NCI-H1436 (cell line): ENCODE measurements at places on chromosomes 5 and 9.

- DNase-seq = no peak
Measured at GRCh38 chr9:114163517-114163951, 8.2 kb downstream of the COL27A1 start.

DNA sequence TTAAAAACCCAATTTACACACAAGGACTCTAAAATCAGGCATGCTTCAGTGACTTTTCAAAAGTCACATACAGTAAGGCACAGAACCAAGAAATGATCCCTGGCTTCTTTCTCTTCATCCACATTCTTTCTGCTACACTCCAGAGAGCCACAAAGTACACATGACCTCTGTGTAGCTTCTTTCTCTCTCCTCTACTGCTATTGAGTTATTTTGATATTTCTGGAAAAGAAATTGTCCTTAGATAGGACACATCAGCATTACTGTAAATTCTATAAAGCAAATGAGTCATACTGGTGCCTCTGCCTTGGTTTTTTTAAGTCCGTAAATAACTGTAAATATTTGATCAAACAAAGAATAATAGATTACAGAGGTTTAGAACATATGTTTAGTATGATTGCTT lies 96.3 kb downstream of the KIAA0825 start:
- no peak for DNase-seq

DNA sequence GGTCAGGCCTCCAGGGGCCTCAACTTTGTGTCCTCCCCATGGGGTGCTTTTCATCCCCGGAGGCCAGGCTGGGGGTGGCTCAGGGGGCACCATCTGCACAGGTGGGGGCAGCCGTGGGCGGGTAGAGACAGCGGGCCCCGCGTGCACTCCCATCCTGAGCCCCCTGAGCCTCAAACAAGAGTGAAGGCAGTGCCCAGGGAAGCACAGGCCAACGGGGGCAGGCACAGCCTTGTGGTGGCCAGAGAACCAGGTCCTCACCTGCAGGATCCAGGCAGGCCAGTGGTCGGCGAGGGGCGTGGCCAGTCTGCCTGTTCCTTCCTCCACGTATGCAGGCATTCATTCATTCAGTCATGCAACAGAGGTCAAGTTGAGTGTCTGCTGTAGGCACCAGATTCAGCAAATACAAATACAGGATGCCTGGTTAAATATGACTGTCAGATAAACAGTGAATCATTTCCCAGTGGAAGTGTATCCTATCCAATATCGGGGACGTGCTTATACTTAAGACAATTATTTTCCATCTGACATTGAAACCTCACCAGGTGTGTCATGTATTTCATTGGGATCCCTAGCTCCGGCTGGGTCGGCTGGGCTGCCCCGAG lies 22.3 kb downstream of the KCNT1 start:
- DNase-seq = no peak

DNA sequence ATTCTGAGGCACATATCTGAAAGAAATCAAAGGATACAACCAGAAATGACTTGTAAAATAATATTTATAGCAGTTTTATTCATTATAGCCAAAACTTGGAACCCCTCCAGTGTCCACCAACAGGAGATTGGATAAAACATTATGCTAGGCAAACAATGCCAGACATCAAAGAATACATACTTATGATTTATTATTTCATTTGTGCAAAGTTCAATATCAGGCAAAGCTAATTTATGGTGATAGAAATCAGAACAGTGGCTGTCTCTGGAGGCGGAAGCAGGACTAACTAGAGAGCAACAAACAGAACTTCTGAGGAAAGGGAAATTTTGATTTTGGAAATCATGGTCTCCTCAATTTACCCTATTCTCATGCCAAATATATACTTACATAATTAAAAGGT lies 193.1 kb downstream of the ICE1 start:
- DNase-seq = no peak

GRCh38 chr5:179217956-179218942 lies 127.0 kb downstream of the ADAMTS2 start:
- DNase-seq = no peak

DNA sequence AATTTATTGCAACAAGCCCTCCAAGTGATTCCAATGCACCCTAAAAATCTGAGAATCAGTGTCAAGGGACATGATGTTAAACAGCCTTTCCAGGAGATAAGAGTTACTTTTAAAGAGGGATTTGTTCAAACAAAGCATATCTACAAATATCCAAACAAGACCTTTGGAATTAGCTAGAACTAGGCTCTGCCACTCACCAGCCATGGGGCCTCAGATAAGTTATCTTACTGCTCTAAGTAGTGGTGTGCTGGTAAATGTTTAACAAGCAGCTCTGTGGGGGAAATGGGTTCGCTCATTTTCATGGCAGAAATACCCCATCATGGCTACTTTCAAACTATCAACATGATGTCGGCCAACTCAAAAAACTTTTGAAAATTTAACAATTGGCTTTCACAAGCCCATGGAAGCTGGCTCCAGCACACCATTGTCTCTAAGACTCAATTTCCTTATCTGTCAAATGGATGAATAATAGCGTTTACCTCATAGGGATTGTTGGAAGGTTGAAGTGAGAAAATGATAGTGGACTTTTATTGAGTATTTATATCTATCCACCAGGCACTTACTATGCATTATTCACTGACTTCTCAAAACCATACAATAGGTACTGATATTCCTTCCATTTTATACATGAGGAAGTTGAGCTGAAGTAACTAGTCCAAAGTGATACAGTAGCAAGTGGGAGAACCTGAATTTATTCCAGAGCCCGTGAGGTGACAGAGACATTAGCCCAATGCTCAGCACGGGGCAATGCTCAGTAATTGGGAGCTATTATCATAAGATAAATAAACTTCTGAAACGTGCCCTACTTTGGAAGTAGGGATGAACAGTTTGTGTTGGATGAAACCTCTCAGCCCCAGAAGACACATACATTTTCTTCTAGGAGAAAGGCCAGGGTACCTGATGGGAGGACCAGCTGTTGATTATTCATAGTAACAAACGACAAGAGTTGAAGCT lies 43.2 kb downstream of the SH3RF2 start:
- DNase-seq = no peak

GRCh38 chr9:14870090-14870489 lies 40.1 kb downstream of the FREM1 start:
- no peak for DNase-seq

- peak; percentile 82 for DNase-seq
Measured at GRCh38 chr5:91038180-91038808, 344.8 kb downstream of the ARRDC3 start.

DNA sequence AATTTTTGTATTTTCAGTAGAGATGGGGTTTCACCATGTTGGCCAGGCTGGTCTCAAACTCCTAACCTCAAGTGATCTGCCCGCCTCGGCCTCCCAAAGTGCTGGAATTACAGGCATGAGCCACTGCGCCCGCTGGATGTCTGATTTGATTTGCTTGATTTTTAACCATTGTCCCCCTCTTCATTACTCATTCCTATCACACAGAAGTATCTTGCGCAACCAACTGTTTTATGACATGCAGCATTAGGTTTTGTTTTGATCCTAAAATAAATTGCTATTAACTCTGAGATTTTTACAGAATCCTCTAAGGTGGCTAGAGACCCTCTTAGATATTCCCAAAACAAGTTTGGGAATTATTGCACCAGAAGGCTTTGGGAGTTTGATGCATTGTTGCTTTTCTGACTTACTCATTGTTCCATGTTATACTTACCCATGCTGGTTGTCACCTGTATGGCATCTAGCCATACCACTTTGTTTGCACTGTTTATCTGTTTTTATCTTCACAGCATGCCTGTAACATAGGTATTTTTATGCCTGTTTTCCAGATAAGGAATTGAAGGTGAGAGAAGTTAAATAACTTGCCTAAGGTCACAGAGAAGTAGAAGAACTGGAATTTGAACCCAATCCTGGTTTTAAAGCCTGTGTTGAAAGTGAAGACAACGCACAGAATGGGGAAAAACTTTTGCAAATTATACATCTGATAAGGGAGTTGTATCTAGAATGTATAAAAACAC lies 35.9 kb upstream of the PWWP2A start:
- no peak for DNase-seq

- DNase-seq = no peak
Measured at GRCh38 chr9:78273761-78274160, 23.2 kb upstream of the PSAT1 start.

- no peak for DNase-seq
Measured at GRCh38 chr5:75202935-75203334, 33.7 kb downstream of the ANKRD31 start.

- DNase-seq = no peak
Measured at GRCh38 chr9:14822666-14823065, 87.6 kb downstream of the FREM1 start.

DNA sequence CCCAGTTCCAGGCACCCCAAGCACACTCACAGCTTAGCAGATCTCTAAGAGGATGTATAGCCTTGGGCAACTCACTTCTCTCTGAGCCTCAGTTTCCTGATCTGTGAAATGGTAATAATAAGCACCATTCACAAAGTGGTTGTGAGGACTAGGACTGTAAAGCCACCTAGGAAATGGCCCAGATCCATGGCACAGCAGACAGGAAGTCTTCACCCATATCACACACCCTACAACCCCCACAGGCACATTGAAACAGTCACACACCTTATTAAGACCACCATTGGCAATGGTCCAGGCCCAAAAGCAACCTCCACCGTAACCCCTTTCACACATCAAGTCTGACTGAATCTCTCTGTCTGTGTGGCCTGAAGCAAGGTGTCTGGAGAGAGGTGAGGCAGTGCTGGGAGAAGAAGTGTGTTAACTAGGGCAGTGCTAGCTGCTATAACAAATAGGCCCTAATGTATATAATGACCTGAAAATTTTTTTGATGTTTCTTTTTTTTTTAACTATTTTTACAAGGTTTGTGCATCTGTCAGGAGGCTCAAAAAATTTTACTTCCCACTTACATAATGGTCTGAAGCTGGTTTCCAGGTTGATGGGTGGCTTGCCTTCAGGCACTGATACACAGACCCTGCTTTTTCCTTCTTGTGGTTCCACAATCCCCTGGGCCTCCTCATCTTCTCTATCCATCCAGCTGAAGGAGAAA lies 2.4 kb upstream of the RGS14 start:
- DNase-seq = no peak

DNA sequence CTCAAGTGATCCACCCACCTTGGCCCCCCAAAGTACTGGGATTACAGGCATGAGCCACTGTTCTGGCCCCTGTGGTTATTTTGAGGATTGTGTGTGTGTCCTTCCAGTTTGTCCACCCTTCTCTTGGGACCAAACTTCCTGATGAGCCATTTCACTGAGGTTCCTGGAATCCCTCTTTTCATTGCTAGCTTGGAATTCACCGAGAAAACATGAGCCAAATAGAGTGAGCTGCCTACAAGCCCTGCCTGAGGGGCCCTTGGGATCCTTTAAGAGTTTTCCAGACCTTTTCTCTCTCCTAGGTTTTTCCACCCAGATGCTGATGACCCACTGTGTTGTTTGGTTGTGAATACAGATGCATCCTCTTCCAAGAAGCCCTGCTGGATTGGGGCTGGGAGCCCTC lies 13.2 kb upstream of the KIF12 start:
- DNase-seq = no peak

GRCh38 chr5:98460536-98460935 lies 312.9 kb upstream of the RGMB start:
- no peak for DNase-seq

- DNase-seq = no peak
Measured at GRCh38 chr9:108786901-108787689, 68.7 kb downstream of the ACTL7B start.
